Fibroblast of gingiva (primary cell): ENCODE measurements at places on chromosomes 2 and 18.
A peak's percentile ranks its signal among the peaks of the same experiment; 100 is the strongest.

DNA sequence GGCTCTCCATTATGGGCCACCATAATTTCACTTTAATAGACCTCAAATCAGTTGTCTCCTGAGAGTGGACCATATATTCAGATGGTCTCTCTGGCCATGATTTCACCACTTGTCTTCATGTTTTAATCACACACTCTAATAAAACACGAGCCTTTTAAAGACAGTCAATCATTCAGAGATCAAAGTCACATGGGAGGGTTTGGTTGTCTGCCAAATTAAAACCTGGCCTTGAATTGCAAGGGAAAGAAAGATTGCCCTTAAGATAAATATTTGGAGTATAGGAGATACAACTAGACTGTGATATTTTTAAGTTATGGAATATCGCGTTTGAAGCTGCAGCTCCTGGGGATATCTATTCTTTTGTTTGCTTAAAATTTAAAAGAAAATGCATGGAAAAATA lies 377.8 kb upstream of the DDX18 start:
- DNase-seq: no peak

DNA sequence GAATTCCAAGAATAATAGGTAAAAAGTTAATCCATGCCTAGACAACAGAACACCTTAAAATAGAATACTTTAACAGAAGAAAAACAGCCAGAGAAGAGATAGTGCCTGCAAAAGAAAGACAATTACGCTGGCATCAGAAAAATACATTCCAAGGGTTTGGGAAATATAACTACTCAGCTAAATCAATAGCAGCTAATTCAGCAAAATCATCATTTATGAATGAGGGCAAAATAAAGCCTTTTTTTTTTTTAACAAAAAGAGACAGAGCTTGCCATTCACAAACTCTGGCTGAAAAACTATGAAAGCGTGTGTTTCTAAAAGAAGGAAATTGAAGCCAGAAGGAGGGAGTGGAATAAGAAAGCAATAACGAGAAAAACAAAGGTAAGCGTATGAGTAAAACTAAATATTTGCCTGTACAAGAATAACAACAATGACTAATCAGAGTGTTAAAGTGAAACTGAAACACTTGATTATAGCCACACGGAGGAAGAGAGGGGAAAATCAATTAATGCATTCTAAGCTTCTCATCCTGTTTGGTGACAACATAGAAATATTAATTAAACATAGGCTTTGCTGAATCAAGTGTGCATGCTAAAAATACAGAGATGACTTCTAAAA lies 90.2 kb downstream of the EHD3 start:
- no peak for DNase-seq

DNA sequence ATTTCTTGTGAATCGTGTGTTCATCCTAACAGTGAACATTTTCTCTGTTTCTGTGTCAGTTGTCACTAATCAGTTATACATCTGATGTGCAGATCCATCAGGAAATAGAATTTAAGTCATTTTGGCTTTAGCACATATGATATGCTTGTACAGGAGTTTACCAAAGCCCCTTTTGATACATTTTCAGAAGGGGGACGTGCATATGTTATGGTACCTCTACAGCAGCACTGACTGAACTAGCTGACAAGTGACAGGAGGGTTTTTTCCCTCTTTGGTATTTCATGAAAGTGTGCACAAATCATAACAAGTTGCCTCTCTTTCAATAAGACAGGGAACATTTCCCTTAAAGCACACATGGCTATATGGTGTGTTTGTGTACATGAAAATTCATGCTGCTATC lies 536.5 kb downstream of the PLCL1 start:
- DNase-seq: no peak

DNA sequence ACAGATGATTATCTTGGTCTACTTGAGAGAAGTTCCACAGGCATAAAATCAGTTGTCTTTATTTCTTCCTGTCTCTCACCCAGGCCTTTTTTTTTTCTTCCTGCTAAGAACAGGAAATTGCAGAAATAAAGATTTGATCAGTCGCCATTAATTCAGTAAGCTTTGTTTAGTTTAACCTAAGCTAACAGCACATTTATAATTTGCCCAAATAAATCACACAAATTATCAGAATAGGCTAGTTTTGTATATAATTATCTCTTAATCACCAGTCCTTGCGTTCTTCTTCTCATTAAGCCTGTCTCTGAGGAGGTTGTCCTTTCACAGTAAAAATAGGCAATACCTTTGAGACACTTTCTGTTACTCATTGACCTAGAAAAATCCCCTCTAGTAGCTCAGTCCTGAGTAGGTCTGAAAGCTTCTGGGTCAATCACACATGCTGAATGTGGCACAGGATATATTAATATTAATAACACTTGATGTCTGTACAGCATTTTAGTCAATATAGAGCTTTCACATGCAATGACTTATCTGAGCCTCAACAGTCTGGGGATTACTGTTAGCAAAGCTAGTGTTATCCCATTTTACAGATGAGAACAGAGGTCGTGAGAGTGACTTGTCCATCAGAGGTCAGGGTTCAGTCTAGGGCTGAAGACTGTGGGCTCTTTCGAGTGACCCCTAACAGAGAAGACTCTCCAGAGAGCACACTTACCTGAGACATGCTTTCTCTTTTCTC lies 11.2 kb upstream of the STK17B start:
- no peak for DNase-seq

GRCh38 chr2:147758821-147759220 lies 86.0 kb upstream of the ACVR2A start:
- DNase-seq: no peak

DNA sequence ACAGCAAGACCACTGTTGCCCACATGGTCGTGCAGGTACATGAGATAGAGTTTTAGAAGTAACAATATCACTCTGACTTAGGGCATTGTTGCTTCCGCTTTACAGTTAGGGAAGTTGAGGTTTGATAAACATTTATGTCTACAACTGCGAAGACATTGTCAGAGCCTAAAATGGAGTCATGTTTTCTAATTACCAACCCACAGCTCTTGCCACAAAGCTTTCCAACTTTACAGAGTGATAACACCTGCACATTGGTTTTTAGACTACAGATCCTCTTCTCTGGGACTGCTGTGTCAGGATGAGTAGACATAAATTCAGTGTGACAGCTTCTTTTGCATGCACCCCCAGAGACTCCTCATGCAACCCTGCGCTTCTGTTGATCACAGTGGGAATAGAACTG lies 119.0 kb downstream of the FEZ2 start:
- no peak for DNase-seq

DNA sequence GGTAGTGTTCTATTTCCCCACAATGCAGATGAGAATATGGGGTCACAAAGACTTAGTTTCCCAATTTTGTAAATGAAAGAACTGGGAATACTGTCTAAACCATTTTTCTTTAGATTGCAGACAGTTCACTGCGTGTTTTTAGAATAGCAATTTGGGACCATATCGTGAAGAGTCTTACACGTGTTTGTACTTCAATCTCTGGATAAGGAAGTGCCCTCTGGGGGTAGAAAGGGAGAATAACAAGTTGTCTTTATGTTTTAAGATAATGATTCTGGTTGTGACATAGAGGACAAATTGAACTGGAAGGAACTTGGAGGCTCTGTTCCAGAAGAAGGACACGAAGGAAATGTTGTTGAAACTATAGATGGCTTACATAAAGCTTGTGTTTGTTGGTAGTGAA lies 457.7 kb downstream of the CBLN2 start:
- peak; percentile 27 for DNase-seq

DNA sequence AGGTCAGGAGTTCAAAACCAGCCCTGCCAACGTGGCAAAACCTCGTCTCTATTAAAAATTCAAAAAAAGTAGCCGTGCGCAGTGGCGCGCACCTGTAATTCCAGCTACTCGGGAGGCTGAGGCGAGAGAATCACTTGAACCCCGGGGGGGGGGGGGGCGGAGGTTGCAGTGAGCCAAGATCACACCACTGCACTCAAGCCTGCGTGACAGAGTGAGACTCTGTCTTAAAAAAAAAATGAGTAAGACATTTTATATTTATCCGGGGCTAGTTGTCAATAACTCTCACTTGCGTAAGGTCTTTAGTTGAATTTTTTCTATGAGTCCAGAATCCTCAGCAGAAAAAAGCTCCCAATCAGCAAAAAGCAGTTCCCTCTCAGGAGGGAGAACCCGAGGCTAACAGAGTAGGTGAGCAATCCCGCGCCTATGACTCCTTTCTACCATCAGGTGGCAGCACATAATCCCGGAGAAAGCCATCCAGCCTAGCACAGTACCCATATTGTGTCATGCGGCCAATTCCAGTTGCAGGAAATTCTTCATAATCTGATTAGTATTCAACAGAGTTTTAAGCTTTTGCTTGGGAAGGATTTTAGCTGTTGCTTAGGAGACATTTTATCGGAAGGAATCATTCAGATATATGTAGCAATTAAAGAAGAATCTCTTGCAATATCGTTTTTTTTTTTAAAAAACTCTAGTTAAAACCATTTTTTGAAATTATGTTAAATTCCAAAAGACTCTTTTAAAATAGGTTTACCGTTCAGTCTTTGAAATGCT lies 11.9 kb upstream of the CRYGA start:
- DNase-seq: peak; percentile 69

DNA sequence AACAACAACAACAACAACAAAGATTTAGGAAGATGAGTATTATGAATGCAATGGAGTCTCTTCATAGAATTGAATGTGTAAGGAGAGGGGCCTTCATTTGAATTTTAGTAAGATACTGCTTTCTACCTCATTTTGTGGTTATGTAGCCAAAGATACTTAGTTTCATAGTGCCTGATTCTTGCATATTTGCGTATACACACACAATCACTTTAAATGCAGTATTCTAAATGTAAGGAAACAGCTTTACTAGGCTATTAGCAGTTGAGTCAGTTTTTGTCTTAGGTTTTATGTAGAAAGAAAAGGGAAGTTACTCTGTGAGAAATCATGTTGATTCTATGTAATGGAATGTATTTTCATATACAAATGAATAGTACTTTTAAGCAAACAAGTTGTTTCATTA lies 80.5 kb downstream of the HAUS1 start:
- DNase-seq: no peak

- no peak for DNase-seq
Observed at GRCh38 chr18:50093366-50094064, 101.4 kb downstream of the MYO5B start.

DNA sequence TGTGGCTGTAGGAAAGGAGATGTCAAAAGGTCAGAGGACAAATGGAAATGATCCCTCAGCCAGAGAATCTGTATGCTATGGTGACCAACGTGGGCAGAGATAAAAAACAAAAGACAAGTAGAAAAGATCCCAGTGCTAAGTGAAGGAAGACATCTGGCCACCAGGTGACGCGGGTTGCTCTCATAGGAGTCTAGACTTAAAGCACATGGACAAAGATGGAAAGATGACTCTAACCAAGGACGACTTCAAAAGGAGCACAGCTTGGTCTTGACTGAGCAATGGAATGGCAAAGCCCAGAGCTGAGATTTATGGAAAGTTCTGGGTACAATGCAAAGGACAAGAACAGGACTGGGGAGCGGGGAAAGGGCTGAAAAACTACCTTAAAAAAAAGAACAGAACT lies 96.8 kb downstream of the CLIP4 start:
- DNase-seq: no peak

- DNase-seq: no peak
Observed at GRCh38 chr18:36534154-36534688, 236.7 kb downstream of the FHOD3 start.

- no peak for DNase-seq
Observed at GRCh38 chr2:191086706-191087105, 64.1 kb downstream of the STAT4 start.

DNA sequence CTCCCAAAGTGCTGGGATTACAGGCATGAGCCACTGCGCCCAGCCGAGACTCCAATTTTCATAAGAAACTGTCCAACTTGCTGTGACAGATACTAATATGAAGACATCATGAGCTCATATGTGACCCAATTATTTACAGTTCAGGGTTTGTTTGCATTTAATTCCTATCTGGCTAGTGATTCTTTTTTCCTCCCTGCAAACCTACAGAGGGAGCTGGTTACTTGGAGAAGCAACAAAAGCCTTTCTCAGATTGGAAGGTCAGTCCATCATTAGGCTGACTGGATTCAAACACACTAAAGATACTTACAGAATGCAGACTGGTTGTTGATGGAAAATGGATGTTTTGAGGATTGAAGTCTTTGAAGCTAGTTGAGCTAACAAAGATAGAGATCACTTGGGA lies 176.4 kb downstream of the ANKRD44 start:
- DNase-seq: peak; percentile 7

DNA sequence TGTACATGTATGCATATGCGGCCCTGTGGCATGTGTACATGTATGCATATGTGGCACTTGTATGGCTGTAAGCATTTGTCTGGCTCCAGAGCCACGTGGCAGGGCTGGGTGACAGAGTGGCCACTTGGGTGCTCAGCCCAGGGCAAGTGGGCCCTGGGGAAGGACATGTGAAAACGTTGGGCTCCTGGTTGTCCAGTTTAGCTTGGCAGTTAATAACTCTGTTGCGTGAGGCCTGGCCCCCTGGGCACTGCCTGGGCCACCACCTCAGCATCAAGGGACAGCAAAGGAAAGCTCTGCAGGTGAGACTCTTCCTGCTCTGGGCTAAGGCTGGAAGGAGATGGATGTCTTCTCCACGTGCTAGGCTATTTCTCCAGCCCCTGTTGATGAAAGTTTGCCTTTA lies 119.9 kb downstream of the CTIF start:
- DNase-seq: no peak
